ENCODE measurements at places on chromosomes 6 and 20. TPM values are rescaled to one million over a fixed set of nuclear protein-coding genes. Genes with fewer than 3 reads are reported as not detected.

DNA sequence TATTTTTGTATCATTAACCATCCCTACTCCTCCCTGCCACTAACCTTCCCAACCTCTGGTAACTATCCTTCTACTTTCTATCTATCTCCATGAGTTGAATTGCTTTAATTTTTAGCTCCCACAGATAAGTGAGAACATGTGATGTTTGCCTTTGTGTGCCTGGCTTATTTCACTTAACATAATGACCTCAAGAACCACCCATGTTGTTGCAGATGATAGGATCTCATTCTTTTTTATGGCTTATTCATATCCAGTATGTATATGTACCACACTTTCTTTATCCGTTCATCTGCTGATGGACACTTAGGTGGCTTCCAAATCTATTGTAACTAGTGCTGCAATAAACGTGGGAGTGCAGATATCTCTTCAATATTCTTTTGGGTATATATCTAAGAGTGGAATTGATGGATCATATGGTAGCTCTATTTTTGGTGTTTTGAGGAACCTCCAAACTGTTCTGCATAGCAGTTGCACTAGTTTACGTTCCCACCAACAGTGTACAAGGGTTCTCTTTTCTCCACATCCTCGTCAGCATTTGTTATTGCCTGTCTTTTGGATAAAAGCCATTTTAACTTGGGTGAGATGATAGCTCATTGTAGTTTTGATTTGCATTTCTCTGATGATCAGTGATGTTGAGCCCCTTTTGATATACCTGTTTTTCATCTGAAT is 201.4 kb downstream of the ARHGAP18 start:
- no peaks in the 10 kb centered on the region for H3K36me3 ChIP-seq
- no peak for DNase-seq
- no peak overlapping the region for H3K4me3 ChIP-seq
- H3K27me3 ChIP-seq = no peaks in the 10 kb centered on the region
- H3K27ac ChIP-seq = no peak overlapping the region

GRCh38 chr20:46787991-46788762 is 78.7 kb downstream of the SLC2A10 start:
- H3K27ac ChIP-seq = no peak overlapping the region
- H3K4me1 ChIP-seq = no peaks in the 10 kb centered on the region
- no peaks in the 10 kb centered on the region for H3K36me3 ChIP-seq
- no peak overlapping the region for H3K4me3 ChIP-seq

COQ3 gene
- total RNA-seq = 7.3 TPM

COL20A1 gene
- 1.2 TPM for total RNA-seq

- H3K36me3 ChIP-seq = no peaks in the 10 kb centered on the region
- H3K4me3 ChIP-seq = no peak overlapping the region
- no peak overlapping the region for H3K27ac ChIP-seq
- no peak for DNase-seq
These were observed 251.2 kb downstream of the TMEM242 start for GRCh38 chr6:157072128-157072527.

- H3K4me3 ChIP-seq = no peak overlapping the region
- DNase-seq = no peak
These were observed 74.2 kb upstream of the AGPAT4 start for GRCh38 chr6:161347988-161348627.

DNA sequence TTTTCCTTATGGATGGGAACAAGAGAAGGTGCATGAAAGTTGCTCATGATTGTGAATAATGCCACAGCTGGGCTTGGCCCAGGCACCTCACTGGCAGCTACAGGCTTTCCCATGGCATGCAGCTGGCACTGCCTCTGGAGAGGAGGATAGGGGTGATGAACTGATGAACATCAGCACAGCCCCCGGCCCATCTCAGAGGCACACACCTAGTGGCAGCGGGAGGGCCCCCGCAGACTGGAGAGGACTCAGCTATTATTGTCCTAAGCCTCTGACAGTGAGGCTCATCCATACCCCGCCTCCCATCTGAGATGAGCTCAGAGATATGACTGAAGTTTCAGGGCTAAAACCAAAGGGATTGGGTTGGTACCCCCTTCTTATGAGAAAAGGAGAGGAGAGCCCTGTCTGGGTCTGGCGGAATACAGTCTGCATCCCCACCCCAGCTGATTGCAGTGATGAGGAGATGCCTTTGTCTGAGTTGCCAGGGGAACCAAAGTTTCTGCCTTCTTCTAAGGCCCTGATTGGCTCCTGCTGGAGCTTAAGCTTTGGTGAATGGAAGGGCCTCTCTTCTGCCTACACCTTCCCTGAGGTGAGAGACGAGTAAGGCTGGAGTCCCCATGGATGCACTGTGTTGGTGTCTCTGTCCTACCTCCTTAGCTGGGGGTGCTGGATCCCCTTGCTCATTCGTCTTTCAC is 27.6 kb upstream of the EPB41L1 start:
- H3K4me1 ChIP-seq = no peaks in the 10 kb centered on the region
- H3K4me3 ChIP-seq = no peak overlapping the region
- H3K27me3 ChIP-seq = no peaks in the 10 kb centered on the region
- H3K36me3 ChIP-seq = no peaks in the 10 kb centered on the region

SAPCD1 gene
- not detected for total RNA-seq

EYS gene
- not detected for total RNA-seq

DNA sequence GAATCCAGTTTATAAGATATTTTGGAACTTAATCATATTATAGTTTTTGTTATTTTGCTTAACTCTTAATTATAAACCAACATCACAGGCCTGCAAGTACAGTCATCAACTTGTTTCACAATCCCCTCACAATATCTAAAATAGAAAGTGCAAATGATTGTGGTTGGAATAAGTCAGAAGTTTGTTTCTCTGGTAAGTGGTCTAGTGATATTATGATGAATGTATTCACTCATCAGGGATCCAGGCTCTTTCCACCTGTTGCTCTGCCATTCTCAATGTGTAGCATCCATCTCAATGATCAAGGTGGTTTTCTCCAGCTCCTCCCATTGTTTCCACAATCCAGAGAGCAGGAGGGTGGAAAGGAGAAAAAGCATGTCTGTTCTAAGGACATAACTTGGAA is 54.2 kb downstream of the OPN5 start:
- no peaks in the 10 kb centered on the region for H3K4me1 ChIP-seq
- no peak for DNase-seq
- H3K4me3 ChIP-seq = no peak overlapping the region
- no peak overlapping the region for H3K27ac ChIP-seq

DNA sequence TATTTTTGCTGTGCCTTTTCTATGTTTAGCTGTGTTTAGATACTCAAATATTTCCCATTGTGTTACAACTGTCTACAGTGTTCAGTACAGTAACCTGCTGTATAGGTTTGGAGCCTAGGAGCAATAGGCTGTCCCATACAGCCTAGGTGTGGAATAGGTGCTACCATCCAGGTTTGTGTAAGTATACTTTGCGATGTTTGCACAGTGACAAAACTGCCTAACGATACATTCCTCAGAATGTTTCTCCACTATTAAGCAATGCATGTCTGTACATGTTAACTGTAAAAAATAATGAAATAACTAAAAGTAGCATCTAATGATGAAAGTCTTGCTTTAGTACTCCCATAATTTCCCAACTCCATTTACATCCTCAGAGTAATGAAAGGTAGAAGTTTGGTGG is 46.0 kb downstream of the SERAC1 start:
- H3K27ac ChIP-seq = no peak overlapping the region
- no peaks in the 10 kb centered on the region for H3K27me3 ChIP-seq
- no peak overlapping the region for H3K4me3 ChIP-seq
- H3K36me3 ChIP-seq = no peaks in the 10 kb centered on the region

GRCh38 chr6:140256248-140256647 is 881.8 kb upstream of the CITED2 start:
- no peaks in the 10 kb centered on the region for H3K4me1 ChIP-seq
- no peaks in the 10 kb centered on the region for H3K27me3 ChIP-seq
- H3K36me3 ChIP-seq = no peaks in the 10 kb centered on the region
- no peak overlapping the region for H3K4me3 ChIP-seq
- no peak overlapping the region for H3K27ac ChIP-seq

DNA sequence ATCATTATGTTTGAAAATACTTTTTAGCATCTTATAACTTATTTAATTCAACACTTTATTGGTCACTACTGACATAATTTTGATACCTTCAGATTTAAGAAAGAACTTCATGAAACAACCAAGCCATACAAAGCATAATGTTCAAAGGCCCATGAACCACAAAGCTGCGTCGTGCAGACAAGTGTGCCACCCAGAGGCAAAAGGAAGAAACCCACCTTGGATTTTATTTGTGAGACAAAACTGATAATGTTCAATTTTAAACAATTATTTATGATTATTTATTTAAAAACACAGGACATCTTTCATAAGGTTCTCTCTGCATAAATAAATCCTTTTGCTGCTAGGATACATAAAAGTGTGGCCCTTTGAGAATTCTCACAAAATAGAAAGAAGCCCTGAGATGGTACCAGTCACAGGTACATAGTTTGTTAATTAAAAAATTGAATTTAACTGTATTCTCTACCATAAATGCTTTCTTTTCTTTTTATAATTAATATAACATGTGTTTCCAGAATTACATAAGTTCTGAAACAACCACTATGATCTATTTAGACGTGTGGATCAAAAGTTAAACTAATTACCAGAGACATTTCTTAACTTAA is 143.7 kb downstream of the RALGAPA2 start:
- no peaks in the 10 kb centered on the region for H3K27me3 ChIP-seq
- H3K27ac ChIP-seq = no peak overlapping the region
- no peaks in the 10 kb centered on the region for H3K36me3 ChIP-seq
- no peaks in the 10 kb centered on the region for H3K4me1 ChIP-seq
- no peak for DNase-seq

MATN4 gene
- total RNA-seq = 5.6 TPM

DNA sequence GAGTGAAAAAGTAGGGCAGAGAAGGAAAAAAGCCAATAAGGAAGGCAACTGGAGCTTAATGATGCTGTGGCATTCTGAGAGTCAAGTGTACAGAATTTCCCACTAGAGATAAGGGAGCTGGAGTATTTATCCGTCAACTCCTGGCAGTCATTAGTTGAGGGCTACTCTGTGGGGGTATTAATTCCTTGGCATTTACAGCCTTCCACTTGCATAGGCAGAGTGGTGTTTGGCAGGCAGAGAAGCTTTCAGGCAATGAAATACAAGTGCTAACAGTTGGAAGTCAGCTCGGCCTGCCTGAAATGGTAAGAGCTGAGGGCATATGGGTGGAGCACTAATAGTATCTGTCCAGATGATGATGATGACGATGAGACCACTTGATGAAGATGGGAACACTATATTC is 207.3 kb upstream of the FLRT3 start:
- DNase-seq = no peak
- H3K4me3 ChIP-seq = no peak overlapping the region
- no peak overlapping the region for H3K27ac ChIP-seq
- H3K27me3 ChIP-seq = no peaks in the 10 kb centered on the region
- no peaks in the 10 kb centered on the region for H3K4me1 ChIP-seq

MYL9 gene
- 1,447 TPM for total RNA-seq

- no peak overlapping the region for H3K4me3 ChIP-seq
- H3K27me3 ChIP-seq = no peaks in the 10 kb centered on the region
- H3K36me3 ChIP-seq = no peaks in the 10 kb centered on the region
- H3K27ac ChIP-seq = no peak overlapping the region
- H3K4me1 ChIP-seq = no peaks in the 10 kb centered on the region
- DNase-seq = no peak
These were observed 1172.3 kb downstream of the HACE1 start for GRCh38 chr6:103687430-103687829.

DNA sequence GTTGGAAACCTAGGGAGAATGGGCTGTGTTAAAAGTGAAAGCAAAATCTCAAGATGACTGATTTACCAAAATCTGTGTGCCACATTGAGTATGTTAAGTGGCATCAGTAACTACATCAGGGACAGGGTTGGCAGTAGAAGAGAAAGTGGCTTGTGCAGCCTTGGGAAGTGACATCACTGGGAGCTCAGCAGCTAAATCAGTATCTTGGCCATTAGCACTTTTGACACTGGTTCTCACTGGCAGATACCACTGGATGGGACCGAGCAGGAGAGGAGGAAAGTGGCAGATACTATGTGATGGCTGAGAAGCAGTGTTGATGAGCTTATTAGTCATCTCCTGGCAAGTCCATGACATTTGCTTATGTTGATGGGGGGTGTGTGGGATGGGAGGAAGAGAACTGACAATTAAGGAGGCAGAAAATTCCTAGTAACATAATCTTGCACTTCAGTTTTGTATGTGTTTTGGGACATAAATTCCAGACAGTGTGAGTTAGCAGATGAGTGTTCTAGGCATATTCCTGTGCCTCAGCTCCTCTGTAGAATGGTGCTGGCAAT is 322.2 kb downstream of the SOX4 start:
- no peaks in the 10 kb centered on the region for H3K36me3 ChIP-seq
- no peak overlapping the region for H3K4me3 ChIP-seq
- H3K27me3 ChIP-seq = no peaks in the 10 kb centered on the region
- DNase-seq = no peak
- H3K4me1 ChIP-seq = no peaks in the 10 kb centered on the region
- H3K27ac ChIP-seq = peak overlapping the region; percentile 20

GRCh38 chr6:40845553-40845952 is 193.5 kb downstream of the UNC5CL start:
- no peak overlapping the region for H3K4me3 ChIP-seq
- H3K36me3 ChIP-seq = no peaks in the 10 kb centered on the region
- no peak overlapping the region for H3K27ac ChIP-seq
- DNase-seq = peak; percentile 15
- no peaks in the 10 kb centered on the region for H3K27me3 ChIP-seq

RBM12 gene
- total RNA-seq = 9.5 TPM

DNA sequence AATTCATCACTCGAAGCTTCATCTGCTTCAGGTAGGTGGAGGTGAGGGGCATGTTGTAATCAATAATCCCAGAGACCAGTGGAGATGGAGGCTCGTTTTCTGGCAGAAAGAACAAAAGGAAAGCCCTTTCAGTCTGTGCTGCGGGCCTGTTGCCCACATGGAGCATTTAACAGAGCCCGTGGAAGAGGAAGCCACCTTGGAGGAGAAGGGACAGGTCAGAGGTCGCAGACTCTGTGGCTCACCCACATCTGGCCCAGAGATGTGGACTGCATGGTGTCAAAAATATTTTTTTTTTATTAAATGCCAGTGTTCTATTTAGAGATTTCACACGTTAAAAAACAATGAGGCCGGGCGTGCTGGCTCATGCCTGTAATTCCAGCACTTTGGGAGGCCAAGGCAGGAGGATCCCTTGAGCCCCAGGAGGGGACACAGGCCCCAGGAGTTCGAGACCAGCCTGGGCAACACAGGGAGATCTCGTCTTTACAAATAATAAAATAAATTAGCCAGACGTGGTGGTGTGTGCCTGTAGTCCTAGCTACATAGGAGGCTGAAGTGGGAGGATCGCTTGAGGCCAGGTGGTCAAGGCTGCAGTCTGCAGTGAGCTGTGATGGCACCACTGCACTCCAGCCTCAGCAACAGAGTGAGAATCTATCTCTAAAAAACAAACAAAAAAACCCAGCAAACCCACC is 73.6 kb downstream of the NOL4L start:
- H3K27ac ChIP-seq = no peak overlapping the region
- H3K27me3 ChIP-seq = no peaks in the 10 kb centered on the region
- H3K4me1 ChIP-seq = no peaks in the 10 kb centered on the region
- H3K4me3 ChIP-seq = no peak overlapping the region
- DNase-seq = no peak

MEI4 gene
- total RNA-seq = 0.41 TPM

KIFC1 gene
- 1.8 TPM for total RNA-seq

RRAGD gene
- total RNA-seq = 2.4 TPM

- no peak overlapping the region for H3K4me3 ChIP-seq
- no peaks in the 10 kb centered on the region for H3K4me1 ChIP-seq
- no peak for DNase-seq
These were observed 1413.9 kb upstream of the ADGRB3 start for GRCh38 chr6:67221226-67221625.

MICA gene
- total RNA-seq = 15.1 TPM

GRCh38 chr20:37383229-37383989 is 37.5 kb downstream of the SRC start:
- no peaks in the 10 kb centered on the region for H3K27me3 ChIP-seq
- DNase-seq = peak; percentile 40
- peaks cover 5% of the 10 kb centered on the region for H3K4me1 ChIP-seq
- H3K4me3 ChIP-seq = no peak overlapping the region

- DNase-seq = no peak
- H3K4me3 ChIP-seq = no peak overlapping the region
- no peaks in the 10 kb centered on the region for H3K4me1 ChIP-seq
These were observed 117.0 kb upstream of the KCNG1 start for GRCh38 chr20:51139891-51140290.
